ENCODE measurements at places on chromosomes 2 and 18. TPM values are rescaled to one million over a fixed set of nuclear protein-coding genes. Genes with fewer than 3 reads are reported as not detected.

Gene SLC9A4
- not detected for total RNA-seq

Gene DNAJB2
- 54.2 TPM for total RNA-seq

DNA sequence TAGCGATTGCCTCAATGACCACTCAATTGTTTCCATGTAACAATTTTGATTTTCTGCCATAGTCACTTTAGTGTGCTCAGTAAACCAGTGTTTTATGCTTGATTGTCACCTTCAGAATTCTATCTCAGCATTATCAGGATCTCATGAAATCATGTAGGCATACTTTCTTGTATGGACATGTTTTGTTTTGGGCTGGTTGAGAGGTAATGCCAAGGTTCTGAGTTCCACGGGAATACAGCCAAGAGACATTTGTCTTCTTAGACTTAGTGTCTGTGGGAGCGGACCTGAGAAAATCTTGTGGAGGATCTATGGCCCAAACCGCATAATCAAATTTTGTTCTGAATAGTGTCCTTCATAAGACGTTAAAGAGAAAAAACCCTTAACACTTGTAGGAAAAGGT, 10.2 kb downstream of the MSTN start:
- DNase-seq = no peak

GRCh38 chr18:58221060-58221725, 177.2 kb downstream of the NEDD4L start:
- peak; percentile 58 for DNase-seq

DNA sequence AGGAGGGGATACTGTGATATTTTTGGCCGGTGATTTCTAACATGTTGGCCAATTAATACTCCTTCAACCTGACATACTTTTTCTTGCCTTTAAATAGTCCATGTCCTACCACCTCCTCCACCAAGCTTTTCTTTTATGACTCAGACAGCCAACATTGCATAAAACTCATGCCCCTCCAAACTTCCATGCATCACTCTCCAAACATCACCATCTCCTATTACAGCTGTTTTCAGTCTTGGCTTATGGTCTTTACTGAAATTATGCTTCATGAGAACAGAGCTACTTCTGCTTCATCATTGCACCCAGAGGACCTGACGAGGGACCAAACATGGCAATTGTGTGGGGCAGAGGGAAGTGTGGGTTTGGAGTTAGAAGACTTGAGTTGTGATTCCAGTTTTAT, 305.4 kb downstream of the LPIN1 start:
- no peak for DNase-seq

DNA sequence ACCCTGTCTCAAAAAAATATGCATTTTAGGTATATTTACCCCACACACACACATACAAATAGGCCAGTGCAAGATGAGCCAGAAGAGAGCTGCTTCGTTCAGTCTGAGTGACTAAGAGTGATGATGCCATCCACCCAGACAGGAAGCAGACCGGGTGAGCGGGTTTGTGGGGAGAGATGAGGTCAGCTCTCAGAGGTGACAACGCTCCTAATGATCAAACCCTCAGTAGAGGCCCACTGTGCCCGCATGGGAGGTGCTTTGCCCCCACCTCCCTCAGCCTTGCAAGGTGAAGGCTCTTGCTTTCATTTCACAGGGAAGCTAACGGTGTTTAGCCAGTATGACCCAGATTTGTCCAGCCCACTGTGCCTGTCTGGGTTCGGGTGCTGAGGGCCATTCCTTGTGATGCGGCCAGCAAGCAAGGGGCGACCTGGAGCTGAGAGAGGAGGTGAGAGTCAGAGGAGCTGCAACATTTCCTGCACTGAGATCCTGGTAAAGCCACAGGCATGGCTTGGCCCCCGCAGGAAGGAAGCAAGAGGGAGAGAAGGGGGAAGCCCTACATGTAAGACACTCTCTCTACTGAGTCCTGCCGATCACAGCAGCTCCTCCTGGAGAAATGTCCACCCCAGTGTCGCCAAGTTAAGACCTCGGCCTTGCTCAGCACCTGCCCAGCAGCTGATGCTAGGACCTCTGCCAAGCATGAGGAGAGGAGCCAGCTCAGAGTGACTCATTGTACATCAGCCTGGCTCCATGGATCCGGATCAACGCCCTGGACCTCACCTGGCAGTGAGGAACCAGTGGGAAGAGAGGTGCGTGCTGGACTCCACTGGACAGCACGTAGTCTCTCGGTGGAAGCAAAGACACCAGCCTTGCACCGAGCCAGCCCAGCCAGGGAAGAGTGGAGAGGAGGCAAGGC, 37.0 kb downstream of the NIFK start:
- DNase-seq = no peak

DNA sequence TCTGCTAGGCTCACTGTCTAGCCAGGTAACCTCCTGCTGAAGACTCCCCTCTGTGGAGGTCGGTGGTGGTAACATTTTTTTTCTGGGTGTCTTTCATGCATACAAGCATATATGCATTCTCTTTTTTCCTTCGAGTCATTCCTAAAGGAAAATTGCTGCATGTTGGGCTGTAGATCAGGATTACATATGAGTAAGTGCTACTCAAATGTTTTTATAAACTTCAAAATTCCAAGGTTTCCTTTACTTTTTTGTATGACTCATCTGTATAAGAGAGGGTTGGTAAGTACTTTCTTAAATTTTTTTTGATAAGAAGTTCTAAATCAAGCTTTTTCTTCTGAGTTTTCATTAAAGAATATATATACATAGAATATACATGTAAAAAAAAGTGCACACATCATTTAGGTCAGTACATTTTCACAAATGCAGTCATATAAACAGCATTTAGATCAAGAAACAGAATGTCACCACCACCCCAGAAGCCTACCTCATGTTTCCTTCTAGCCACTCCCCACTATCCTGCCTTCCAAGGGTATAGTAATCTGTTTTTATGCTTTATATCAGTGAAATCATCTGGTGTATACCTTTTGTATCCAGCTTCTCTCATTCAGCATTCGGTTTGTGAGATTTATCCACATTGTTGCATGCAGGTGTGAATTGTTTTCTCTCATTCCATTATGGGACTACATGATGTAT, 128.0 kb upstream of the MAP3K20 start:
- DNase-seq = no peak

DNA sequence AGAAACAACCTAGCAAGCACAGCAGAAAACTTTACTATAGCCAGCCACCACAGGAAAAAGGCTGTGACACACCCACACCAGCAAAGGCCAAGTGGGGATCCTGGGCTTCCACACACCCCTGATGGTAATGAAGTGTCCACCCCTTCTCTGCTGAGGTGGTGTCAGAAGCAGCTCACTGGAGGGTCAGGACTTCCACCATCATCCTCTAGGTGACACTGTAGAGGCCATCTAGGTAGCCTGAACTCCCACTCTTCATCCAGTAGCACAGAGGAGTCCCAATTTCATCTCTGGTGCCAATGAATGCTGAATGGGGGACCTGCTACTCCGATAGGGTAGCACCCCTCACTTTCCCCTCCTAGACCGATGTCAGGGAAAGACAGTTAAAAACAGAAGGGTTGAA, 1544.4 kb downstream of the LRP1B start:
- DNase-seq = no peak

DNA sequence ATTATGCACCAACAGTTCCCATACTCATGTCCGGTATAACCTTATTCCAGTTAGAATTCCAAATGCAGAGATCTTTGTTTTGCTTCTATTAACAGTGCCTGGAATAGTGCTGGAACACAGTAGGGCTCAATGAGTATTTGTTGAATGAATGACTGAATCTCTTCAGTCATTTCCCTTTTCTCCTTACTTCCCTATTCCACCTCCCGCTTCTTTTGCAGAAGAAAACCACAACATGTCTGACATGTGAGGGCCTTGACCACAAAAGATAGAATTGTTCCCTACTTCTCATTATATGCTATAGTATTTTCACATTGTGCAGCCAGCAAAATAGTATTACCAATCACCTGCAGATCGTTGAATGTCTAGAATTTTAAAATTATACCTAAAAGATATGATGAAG, 19.5 kb upstream of the HNRNPLL start:
- no peak for DNase-seq

DNA sequence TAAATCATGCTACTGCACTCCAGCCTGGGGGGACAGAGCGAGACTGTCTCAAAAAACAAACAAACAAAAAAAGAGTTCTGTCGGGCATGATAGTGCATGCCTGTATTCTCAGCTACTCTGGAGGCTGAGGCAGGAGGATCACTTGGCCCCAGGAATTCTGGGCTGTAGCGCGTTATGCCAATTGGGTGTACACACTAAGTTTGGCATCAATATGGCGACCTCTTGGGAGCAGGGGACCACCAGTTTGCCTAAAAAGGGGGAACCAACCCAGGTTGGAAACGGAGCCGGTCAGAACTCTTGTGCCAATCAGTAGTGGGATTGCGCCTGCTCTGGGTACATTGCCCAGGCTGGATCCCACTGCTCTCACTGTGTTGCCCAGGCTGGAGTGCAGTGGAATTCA, 49.7 kb downstream of the SDC1 start:
- no peak for DNase-seq
